Dermis microvascular lymphatic vessel endothelial cell (primary cell): ENCODE measurements at places on chromosomes 2 and 18. TPM values are rescaled to one million over a fixed set of nuclear protein-coding genes. Genes with fewer than 3 reads are reported as not detected.

GRCh38 chr2:240502059-240502429 is 55.7 kb downstream of the ANKMY1 start:
- no peak for DNase-seq

DNA sequence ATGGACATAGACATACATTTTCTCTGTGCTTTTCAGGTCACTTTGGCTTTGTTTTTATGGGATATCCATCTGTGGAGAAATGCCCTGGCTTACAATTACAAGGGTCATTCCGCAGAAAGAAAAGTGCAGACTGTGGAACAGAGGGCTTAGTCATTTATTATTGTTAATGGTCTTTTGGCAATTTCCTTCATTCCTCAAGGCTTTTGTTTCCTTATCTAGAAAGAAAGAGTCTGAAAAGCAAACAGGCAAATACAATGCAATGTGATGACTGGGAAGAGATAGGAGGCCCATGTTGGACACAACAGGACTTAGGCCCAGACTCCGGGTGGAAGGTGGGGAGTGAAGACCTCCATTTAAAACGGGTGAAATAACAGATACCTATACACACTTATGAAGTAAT is 129.5 kb upstream of the CAVIN2 start:
- no peak for DNase-seq

DNA sequence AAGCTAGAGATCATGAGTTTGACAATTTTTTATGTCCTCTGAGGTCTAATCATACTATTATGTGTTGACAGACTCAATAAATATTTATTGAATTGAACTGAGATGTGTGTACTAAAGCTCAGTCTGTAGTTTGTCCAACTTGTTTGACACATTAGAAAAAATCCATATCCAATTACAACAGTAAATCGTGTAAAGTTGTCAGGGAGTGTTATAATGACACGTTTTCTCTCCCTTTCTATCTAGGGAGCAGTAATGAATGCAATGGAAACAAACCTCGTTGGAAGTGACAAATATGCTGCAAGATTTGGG is 28.4 kb downstream of the ITGA4 start:
- DNase-seq = no peak

DNA sequence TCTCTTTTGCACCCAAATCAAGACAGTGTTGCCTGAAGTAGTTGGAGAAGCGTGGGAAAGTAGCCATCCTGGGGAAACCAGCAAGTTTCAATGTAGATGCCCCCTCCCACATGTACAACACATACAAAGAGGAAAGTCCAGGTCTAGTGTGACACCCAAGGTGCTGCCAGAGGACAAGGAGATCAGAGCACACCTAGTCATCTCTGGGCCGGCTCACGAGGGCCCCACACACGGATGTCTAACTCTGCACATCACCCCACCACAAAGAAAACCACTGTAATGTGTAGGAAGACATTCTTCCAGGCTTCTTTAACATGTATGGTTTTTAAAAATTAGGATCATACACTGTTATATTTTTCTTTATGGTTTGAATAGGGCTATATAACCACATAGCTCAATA is 21.6 kb downstream of the PARD6G start:
- DNase-seq = no peak

DNA sequence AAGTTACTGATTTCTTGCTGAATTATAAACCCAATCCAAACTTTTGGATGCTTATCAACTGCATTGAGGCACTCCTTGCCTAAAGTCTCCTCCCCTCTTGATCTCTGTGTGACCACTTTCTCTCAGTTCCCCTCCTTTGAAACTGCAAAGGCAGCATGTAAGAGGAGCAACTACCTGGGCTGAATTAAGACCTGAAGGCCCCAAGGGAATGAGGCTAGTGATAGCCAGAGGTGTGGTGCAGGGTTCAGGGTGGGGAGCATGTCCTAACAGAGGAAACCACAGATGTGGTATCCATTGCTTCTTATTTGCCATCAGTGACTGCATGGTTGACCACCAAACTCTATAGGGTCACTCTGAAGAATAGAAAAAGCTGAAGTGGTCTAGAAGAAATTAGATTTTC is 557.9 kb downstream of the TNS1 start:
- DNase-seq = no peak

The ZNF396 gene
- 0.51 and 0.63 TPM in 2 replicates for total RNA-seq
